ENCODE measurements at places on chromosomes 3 and 15.

GRCh38 chr3:141096164-141096563 is 45.0 kb downstream of the SPSB4 start:
- DNase-seq, result no peak

DNA sequence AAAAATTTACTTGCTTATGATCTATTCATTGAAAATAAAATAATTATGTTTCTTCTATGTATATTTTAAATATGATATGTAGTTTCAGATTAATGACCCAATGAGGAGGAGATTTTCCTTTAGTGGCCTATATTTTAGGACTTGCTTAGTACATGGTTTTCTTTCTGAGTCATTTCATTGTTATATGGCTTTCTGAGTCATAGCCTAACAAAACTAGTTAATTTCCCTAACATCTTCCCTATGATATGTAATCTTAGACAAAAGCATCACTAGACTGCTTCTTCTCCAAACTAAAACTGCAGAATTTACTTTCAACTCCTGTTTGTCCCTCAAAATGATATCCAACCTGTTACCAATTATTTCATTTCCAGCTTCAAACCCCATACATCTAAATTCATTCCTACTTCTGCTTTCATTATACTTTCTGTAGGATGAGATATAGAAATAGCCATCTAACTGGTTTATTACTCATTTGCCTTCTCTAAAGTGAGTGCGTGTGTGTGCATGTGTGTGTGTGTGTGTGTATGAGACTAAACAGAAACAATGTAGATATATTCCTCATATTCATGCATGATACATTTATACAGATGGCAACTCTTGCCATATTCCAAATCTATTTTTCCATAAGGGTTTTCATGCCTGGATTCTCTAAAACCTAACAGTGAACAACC is 915.0 kb upstream of the GBE1 start:
- no peak for DNase-seq

DNA sequence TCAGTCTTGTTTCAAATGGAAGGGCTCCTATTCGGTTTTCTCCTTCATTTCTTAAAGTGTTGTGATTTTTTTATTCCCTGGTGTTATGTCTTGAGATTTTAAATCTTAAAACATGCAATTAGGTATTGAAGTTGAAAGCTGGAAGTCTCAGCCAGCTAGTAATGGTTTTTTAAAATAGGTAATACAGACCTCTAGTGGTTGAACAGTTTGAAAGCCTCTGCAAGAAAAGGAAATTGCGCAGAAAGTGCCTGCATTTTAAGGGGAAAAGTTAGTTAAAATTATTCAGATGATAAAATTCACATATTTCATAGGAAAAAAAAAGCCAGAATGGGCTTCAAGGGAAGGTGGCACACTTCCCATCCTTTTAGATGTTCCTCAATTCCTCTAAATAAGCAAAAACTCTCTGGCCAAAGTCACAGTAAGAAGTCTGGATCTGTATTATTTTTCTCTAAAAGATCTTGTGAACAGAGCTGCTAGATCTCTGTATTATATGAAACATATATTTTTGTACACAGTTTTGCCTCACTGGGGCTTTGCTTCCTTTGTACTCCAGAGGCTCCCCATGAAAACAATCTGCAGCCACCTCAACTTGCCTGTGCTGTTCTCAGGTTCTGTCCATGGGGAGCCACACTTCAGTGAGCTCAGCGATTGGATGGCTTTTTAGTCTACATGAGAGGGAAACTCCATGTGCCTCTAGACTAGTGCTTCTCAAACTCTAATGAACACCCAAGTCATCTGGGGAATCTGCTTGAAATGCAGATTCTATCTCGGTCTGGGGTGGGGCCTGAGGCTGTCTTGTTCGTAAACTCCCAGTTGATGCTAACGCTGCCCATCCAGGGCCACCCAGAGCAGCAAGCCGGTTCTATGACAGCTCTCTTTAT is 21.5 kb downstream of the AGTR1 start:
- no peak for DNase-seq

GRCh38 chr3:106530367-106530766 is 661.6 kb upstream of the CBLB start:
- no peak for DNase-seq

DNA sequence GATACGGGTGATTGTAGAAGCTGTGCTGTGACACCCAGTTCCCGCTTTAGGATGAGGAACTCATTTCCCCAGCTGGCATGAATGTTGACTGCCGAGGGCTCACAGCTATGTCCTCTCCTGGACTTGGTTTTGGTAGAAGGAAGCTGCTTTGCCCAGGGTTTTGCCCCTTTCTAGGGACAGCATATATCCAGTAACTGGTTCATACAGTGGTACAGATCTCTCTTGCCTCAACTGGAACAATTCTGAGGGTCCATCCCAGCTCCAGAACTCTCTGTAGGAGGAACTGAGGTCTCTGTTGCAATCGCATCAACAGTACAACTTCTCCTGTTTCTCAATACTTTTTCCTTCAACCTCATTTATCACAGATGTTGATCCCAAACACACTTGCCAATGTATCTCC is 54.5 kb upstream of the FNDC3B start:
- no peak for DNase-seq

GRCh38 chr3:132703733-132704132 is 18.5 kb downstream of the NPHP3 start:
- no peak for DNase-seq

DNA sequence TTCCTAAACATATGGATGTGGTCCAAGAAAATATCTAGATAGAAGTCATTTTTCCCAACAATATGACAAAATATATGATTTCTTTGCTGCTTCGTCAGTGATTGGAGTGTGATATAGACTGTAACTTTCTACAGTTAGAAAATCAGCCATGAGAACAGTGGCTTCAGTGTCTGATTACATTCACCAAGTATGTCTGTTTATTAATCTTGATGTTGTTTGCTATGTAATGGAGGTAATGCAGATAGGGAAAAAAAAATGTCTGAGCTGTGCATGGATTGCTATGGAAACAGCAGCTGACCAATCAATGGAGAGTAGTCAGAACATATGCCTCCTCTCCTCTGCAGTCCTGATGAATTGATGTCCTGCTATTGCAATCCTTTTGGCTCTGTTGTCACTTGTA is 72.3 kb upstream of the GAP43 start:
- no peak for DNase-seq

- no peak for DNase-seq
These were observed 214.4 kb downstream of the RORA start for GRCh38 chr15:61014698-61015097.

DNA sequence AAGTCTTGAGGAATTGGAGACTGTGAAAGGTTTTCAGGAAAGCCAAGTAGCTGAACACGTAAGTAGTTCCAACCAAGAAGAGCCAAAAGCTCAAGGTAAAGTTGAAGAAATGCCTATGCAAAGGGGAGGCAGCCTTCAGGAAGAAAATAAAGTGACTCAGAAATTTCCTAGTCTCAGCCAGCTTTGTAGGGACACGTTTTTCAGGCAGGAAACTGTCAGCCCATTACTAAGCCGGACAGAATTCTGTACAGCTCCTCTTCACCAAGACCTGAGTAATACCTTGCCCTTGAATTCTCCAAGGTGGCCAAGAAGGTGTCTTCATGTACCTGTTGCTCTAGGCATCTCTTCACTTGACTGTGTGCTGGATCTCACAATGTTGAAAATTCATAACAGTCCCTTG is 48.6 kb downstream of the CDAN1 start:
- no peak for DNase-seq

GRCh38 chr3:88230638-88231037 is 80.9 kb downstream of the C3orf38 start:
- DNase-seq, result no peak

DNA sequence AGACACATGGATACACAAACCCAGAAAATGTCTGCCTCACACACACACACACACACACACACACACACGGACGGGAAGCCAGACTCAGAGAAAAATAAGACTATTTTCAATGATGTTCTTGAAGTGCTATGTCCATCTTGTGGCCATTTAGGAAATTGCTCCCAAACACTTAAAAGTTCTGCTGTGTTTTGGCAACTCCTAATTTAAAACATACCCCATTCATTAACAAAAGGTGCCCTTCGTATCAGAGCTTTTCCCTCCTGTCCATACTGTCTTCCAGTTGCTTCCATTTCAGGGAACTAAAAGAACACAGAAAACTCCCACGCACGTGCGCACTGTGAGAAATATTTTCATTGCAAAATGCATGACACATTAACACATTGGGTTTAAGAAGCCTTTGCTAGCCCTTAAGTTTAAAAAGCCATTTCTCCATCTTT is 44.6 kb downstream of the SLC12A1 start:
- no peak for DNase-seq

DNA sequence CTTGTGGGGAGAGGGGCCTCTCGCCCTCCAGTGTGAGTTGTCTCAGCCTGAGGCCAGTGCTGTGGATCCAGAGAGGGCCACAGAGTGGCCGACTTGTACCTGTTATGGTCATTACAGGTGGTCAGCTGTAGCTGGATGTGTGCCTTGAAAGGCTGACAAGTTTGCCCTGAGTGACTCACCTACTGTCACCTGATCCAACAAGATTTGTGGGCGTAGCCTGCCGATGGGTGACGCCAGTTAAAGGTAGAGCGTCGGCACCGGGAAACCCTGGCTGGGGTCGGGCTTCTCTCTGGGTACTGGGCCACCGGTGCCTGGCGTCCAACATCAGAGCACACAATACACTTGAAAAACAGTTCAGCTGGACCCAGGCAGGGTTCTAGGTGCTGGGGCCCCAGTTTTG is 2.8 kb upstream of the ISG20 start:
- DNase-seq, result no peak

DNA sequence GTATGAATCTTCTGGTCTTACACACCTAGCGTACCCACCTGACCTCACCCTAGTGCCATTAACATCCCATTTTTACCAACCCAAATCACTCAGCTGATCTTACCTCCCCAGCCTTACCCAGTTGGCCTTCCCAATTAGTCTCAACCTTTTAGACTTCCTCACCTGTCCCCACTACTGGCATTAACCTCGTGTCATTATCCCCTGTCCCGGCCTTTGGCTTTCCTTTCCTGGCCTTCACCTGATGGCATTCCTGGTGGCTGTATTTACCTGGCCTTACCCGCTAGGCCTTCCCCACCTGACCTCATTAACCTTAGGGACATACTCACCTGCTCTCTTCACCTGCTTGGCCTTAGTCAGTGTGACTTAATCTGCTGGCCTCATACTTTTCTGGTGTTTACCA is 104.1 kb downstream of the IL12A start:
- DNase-seq, result no peak

DNA sequence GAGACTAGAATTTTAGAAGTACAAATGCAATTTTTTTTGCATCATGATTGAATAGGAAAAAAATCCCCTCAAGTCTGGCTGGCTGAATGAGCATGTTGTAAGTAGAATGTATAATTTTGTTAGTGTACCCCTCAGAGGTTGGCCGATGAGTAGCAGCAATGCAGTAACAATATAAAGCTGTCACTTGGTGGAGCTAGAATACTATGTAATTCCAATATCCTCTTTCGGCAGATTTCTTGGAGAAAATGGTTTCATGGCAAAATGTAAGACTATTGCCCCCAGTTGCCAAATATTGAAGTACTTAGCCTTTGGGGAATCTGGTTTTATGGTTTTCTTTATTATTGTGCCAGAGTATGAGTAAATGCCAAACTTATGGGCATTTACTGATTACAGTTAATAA is 39.8 kb upstream of the SGO1 start:
- no peak for DNase-seq

- DNase-seq, result no peak
These were observed 471.2 kb upstream of the UBE2E2 start for GRCh38 chr3:22731901-22732300.

DNA sequence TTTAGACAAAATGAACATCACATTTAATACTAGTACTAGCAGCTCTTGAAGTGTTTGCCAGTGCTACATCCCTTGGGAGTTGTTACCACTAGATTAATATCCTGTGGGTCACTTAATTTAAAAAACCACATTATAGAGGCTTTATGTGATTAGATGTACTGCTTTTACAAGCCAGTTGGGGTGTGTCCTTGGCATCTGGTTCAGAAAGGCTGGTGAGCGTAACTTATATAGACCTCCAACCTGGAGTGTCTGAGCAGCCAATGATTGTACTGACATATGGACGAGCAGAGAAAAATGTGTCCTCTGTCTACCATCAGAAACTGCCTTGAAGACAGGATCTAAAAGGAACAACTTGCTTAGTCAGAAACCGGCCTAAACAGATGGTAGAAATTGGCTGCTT is 306.2 kb upstream of the ATP11B start:
- no peak for DNase-seq

DNA sequence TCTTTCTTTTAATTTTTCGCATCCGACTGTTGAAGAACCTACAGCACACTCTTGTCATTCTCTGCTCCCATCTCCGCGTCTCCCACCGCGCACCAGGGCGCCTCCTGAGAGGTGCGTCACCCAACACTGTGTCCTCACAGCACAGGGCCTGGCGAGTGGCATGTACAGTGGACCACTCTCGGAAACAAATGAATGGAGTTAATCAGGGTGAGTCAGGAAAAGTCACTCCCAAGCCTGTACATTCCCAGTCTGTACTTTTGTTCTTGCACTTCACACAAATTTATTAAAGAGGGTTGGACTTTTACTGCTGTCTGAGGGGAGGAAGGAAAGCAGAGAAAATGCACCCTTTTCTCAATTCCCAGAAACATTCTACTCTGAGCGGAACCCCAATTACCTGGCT is 625 bp downstream of the COL6A6 start:
- DNase-seq, result no peak

DNA sequence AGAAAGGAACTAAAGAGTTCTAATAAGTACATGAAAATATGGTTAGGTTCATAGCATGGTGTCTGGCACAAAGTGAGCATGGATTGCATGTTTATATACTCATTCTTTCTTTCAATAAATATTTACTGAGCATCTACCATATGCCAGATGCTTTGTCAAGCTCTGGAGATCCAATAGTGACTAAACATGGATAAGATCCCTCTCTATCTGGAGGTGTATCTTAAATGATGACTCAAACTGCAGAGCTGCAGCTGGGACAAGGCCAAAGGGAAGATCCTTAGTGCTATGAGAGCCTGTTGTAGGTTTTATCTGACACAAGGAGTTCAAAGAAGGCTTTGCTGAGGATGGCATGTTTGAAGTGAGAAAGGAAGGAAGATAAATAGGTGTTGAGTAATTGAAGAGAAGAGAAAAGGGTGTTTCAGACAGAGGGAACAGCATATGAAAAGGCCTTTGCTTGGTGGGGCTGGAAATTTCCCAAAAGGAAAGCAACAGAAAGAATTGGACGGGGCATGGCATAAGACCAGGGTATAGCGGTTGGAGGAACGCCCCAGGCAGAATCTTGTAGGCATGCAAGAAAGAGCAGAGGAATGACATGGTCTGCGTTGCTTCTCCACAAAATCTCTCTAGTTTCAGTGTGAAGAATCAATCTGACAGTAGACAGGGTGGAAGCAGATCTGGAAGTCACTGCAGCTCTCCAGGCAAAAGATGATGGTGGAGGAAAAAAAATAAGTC is 239.9 kb upstream of the LRTM1 start:
- DNase-seq, result no peak

- DNase-seq, result no peak
These were observed 7.7 kb upstream of the AADACL2 start for GRCh38 chr3:151726016-151726415.

GRCh38 chr3:171108066-171108465 is 81.5 kb upstream of the SLC2A2 start:
- DNase-seq, result no peak

GRCh38 chr15:34436956-34437442 is 609 bp downstream of the GOLGA8A start:
- peak; percentile 28 for DNase-seq

Data from stimulated activated CD8-positive, alpha-beta memory T cell treated with anti-CD3 and anti-CD28 coated beads, Interleukin-4, amount 100 ng/mL, for 24 hours (primary cell).